Stimulated activated naive CD8-positive, alpha-beta T cell treated with anti-CD3 and anti-CD28 coated beads, Interleukin-15, Interleukin-2, amounts not matched to agents 100 U/mL and 50 U/mL, for 24 hours (primary cell): ENCODE measurements at places on chromosomes 11 and 22.
A peak's percentile ranks its signal among the peaks of the same experiment; 100 is the strongest.

GRCh38 chr11:76777876-76778275 is 5.3 kb upstream of the TSKU start:
- no peak for DNase-seq

DNA sequence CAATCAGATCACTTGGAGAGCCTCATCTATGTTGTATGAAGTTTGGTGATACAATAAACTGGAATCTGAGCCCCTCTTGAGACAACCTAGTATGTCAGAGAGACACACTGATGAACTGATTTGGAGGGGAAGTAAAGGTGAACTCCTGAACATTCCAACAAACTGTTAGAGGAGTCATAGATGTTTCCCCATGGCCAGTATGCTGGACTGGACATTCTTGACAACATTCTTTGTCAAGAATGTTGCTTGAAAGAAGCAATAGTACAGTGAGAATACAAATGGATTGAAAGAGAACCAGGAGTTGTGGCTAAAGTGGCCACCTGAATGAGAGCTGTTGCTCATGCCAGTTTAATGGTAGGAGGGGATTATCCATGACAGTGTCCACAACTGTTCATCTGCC is 588.1 kb downstream of the NELL1 start:
- no peak for DNase-seq

DNA sequence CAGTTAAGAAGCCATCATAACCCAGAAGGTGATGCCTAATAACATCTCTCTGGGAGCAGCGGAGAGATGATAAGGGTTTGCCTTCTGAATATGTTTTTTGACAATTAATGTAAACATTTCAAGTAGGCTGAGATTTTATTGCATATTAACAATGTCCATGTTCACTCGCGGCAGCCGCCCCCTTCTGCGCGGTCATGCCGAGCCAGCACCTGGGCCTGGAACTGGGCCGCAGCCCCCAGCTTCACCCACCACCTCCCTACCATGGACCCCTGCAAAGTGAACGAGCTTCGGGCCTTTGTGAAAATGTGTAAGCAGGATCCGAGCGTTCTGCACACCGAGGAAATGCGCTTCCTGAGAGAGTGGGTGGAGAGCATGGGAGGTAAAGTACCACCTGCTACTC is 4.3 kb upstream of the SAA1 start:
- DNase-seq, result no peak

GRCh38 chr11:17472467-17472866 is 4.2 kb downstream of the ABCC8 start:
- DNase-seq, result no peak

GRCh38 chr11:133834682-133835592 is 10.4 kb downstream of the SPATA19 start:
- peak; percentile 55 for DNase-seq

DNA sequence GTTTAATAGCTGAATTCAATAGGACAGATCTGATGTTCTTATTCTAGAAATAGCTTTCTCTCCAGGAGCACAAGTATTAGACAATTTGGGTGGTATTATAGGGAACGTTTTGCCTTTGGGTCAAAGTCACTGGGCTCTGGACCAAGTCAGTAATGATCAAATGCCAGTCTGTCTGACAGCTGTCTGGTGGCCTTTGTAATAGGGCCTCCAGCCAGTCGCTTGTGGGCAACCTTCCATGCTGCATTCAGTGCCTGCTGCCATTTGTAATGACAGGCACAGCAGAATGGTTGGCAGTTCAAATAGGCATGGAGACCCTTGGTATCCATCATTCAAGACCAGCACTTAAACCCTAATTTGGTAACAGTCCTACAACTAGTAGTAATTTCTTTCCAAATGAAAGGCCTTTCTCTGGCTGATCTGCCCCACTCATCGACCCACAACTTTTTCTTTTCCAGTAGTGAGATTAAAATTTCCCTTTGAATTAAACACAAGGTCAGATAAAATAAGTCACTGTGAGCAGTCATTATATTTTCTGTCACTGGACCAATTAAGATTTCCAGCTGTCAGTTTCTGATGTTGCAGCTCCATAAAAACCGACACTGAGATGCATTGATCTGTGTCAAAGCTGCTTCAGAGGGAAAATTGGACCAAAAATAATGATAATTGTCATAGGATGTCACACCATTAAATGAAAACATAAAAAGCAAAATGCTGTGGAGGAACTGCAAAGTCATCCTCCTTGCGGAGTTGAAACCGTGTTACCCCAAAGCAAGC is 1038.1 kb downstream of the LRRC4C start:
- DNase-seq, result no peak

DNA sequence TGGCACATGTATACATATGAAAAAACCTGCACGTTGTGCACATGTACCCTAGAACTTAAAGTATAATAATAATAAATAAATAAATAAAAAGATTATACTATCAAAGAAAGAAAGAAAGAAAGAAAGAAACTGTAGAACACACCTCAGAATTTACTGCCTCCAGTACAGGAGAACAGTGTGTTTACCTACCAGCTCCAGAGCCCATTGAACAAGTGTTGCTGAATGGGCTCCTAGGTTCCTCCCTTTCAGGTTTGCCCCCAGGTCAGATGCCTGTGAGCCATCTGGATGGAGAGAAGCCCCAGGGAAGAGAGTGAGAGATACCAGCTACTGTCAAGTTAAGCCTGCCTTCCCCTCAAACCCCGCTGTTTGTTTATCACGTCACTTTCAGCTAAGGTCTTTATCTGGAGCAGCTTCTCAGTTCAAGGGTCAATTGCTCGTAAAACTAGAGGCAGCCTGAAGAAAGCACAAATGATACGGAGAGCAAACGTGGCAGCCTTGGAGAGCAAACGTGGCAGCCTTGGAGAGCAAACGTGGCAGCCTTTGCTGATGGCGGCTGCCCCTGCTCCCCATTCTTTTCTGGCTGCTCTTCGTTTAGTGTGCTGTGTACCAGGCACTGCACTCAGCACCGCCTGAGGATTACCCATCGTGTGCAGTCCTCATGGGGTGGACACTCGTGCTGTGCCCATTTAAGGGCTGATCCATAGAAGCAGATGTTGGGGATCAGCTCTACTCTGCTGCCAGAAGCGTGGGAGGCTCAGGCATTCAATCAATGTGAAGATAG is 111.7 kb downstream of the ADAMTS15 start:
- no peak for DNase-seq

GRCh38 chr11:64553554-64554201 is 37.3 kb upstream of the SLC22A12 start:
- peak; percentile 69 for DNase-seq

DNA sequence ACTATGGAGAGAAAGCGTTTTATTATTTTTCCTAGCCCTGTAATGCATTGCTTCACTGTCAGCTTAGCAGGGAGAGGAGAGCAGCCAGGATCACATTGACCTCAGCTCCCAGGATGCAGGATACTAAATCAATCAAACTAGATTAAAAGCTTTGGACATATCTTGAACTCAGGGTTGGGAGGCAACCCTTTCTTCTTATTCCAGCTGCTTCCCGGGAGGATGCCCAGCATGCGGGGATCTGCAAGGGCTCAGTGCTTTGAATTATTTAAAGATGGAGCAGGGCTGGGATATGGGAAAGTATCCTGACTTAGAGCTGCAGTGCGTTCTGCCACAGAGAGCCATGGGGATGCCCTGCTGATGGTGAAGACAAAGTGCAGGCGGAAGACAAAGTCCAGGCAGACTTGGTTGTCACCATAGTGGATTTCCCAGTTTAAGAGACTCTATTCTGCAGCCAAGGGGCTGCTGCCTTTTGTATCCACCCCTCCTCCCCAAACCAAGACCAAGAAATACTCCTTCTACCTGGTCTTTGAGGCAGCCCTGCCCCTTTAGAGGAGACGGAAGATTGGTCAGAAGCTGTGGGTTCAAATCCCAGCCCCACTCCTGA is 1035.0 kb downstream of the TBC1D22A start:
- no peak for DNase-seq
